Activated naive CD4-positive, alpha-beta T cell treated with anti-CD3 and anti-CD28 coated beads, Interleukin-2, amount 50 U/mL, for 16 hours (primary cell): ENCODE measurements at places on chromosomes 4 and X.

GRCh38 chrX:19840899-19841648 lies 46.3 kb downstream of the SH3KBP1 start:
- DNase-seq: no peak

- DNase-seq: no peak
Observed at GRCh38 chr4:37245391-37245954, 930 bp downstream of the NWD2 start.

DNA sequence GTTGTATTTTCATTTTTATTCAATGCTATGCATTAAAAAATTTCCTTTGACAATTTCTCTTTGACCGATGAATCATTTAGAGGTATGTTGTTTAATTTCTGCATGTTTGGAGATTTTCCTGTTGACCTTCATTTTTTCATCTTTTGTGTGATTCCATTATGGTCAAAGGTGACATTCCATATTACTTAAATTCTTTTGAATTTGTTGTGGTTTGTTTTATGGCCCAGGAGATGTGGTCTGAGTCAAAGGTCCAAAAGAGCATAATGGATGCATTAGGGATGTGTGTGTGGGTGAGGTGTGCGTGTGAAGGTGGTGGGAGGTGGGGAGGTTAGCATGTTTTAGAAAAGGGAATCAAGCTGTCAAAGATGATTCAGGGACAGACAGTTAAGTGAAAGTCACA lies 76.0 kb upstream of the GIMD1 start:
- DNase-seq: no peak

DNA sequence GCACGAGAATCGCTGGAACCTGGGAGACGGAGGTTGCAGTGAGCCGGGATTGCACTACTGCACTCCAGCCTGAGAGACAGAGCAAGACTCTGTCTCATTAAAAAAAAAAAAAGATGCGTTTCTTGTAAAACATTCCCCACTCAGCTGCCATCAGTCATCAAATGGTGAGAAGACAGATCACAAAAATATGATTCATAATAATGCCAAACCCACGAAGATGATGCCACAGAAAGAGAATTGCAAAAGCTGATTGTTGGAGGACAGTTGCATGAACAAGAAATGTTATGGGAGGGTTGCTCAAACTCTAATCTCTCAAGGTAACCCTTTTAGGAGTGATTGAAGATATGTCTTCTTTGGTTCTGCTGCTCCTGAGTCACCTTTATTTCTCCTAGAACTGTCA lies 21.4 kb upstream of the SMIM14 start:
- DNase-seq: no peak

GRCh38 chr4:145909281-145909715 lies 29.3 kb downstream of the ZNF827 start:
- no peak for DNase-seq

DNA sequence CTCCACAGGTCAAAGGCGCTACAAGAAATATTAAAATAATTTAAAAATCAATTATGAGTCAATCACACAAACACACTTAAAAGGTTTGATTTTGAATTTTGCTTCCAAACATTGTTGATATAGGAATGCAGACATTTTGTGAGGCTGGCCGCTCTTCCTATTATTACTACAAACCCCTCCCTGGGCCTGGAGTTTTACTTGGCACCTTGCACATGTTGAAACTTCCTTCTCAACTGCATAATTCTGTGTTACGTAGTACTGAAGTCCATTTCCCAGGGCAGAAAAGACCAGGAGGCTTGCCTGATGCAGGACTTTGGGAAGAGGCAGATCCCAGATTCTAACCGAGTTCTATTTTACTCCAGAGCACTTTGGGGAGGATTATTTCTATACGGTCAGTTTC lies 71.5 kb downstream of the CYTL1 start:
- no peak for DNase-seq

GRCh38 chr4:138665851-138666250 lies 349.7 kb upstream of the NOCT start:
- no peak for DNase-seq

DNA sequence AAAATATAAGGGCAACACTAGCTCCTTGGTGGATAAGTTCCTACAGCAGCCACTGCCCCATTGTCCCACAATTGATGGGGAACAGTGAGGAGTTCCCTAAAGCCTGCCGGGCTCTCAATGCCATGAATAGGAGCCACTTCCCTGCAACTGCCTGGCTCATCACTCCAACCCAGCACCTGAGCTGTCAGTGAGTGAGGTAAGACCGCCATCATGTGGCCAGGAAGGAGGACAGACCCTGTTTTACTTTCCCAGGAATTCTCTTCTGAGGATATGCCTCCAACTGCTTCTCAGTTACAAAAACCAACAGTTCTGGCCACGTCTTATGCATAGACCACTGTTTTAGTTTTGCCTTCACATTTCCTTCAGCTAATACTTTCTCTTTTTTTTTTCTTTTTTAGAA lies 45.5 kb downstream of the SRPX start:
- no peak for DNase-seq

DNA sequence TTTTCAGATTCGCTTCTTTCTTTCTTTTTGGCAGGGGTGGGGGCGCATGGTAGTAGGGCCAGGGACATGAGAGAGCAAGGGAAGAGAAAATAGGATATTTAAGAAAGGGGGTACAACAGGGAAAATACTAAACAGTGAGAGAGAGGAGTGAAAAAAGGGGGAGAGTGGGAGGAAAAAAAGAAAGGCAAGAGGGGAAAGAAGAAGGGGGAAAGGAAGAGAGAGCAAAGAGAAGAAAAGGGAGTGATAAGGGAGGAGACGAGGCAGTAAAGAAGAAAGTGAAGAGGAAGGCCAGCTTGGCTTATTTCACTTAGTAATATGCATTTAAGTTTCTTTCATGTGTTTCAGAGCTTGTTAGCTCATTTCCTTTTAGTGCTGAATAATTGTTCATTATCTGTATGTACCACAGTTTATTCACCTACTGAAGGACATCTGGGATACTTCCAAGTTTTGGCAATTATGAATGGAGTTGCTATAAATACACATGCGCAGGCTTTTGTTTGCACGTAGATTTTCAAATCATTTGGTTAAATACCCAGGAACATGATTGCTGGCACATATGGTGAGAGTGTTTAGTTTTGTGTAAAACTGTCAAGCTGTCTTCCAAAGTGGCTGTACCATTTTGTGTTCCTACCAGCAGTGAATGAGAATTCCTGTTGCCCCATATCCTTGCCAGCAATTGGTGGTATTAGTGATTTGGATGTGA lies 37.3 kb downstream of the CASP6 start:
- no peak for DNase-seq
